ENCODE measurements at places on chromosomes 3 and 15.

GRCh38 chr3:100697172-100697571, 12.1 kb upstream of the TFG start:
- DNase-seq, result no peak

GRCh38 chr15:91528801-91529200, 324.7 kb upstream of the SLCO3A1 start:
- no peak for DNase-seq

GRCh38 chr3:7461202-7461825, 600.4 kb downstream of the GRM7 start:
- no peak for DNase-seq

DNA sequence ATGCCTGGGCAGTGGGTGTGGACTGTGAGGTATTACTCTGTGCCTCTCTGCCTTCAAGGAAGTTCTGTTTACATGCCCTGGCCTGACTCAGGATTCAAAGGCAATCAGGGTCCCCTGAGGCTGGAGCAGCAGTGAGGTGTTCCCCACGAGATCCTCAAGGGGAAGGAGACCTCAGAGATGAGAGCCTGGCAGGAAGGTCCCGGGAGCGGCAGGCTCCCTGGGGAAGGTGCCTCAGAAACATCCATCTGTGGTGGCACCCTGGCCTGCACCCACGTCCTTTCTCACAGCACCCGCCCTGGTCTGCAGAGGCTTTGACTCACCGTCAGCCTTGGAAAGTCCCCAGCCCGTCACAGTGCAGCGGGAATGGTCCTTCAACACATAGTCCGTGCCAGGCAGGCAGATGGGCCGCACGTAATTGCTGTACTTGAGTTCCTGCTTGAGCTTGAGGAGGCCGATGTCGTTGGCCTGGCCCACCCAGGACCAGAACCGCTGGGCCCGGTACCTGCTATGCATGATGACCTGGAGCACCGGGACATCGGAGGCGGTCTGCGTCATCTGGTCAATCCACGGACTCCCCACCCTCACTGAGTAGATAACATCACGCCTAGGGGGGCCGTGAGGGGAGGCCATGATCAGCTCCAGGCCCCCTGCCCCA, 3.6 kb downstream of the PRSS50 start:
- no peak for DNase-seq

DNA sequence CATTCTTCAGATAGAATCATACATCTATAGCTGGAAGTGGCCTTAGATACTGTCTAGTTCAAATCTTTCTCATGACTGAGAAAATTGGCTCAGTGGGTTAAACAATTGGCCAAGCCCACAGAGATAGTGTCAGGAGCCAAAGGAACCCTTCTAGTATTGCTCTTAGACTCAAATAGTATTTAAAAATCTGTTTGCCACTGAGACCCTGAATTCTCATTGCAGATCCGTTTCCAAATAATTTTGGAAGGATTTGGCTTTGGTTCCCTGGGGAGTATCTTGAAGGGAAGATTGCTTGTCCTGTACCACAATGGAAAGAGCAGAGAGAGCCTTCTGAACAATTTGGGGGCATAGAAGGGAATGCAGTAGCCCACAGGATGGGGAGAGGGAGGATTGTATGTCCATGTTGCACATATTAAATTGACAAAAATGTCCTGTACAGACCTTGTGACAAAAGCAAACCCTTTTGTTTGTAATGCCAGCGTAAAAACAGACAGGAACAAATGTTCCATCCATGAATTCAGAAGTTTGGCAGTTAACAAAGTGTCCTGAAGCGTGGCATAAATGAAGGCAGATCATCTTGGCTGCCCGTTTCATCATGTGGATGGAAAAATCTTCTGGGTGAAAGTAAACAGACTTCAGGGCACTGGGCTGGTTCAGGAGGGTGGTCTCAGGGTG, 156.4 kb upstream of the RASGRP1 start:
- DNase-seq, result no peak

DNA sequence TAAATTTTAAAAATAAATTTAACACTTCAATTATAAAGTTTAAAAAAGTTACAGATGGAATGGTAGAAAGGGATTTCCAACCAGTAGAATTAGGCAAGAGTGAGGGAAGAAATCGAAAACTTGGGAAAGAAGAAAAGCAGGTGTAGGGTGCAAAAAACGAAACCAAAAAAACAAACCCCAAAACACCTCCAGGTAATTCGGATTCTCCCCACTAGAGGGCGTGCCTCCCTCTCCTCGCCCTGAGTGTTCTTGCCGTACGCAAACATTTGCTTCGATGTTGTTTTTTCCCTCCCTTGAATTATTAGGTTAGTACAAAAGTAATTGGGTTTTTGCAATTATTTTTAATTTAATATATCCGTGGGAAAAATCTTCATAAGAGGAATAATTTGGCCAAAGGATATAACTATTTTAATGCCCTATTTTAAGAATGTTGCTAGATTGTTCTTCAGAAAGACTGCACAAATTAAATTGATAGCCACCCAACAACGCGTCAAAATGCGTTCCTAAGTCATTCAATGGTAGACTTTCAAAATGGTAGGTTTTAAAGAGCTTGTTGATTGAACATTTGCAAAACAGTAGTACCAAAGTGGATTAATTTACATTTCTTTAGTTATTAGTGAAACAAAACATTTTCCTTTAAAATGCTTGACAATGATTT, 63.7 kb downstream of the SLC30A4 start:
- DNase-seq, result peak; percentile 33
